ENCODE measurements at places on chromosomes 2 and 18.
A peak's percentile ranks its signal among the peaks of the same experiment; 100 is the strongest.

DNA sequence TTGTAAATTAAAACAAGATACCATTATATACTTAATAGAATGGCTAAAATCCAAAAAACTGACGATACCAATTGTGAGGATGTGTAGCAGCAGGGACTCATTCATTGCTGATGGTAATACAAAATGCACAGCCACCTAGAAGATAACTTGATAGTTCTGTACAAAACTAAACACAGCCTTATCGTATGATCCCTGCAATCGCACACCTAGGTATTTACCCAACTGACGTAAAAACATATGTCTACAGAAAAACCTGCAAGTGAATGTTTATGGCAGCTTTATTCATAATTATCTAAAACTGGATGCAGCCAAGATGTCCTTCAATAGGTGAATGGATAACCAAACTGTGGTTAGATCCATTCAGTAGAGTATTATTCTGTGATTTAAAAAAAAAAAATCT, 45.5 kb downstream of the TBC1D8 start:
- no peak for DNase-seq

- DNase-seq = no peak
These were observed 14.7 kb upstream of the ASNSD1 start for GRCh38 chr2:189646521-189646920.

DNA sequence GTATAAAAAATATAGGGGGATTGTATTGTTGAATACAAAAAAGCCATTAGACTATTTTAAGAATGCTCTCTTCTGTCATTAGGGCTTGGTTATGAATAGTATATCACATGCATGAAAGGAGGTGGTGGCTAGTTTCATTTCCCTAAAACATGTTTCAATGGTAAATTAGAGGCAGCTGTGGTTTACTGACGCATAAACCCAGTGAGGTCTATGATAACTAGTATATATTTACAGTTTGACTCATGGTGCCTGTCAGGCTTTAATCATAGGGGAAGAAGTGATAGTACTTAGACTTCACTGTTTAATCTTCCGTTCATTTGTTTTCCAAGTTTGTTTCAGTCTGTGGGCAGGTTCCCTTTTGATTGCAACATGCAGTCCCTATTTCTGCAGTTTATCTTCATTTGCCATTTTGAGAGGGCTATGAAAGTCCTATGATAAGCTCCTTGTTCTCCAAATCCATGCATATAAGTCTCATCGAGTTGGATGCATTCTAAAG, 55.1 kb upstream of the MAP4K3 start:
- no peak for DNase-seq

- no peak for DNase-seq
These were observed 34.6 kb upstream of the TMEM17 start for GRCh38 chr2:62540408-62541168.

- DNase-seq = no peak
These were observed 6.9 kb upstream of the MGAT4A start for GRCh38 chr2:98737848-98738247.

DNA sequence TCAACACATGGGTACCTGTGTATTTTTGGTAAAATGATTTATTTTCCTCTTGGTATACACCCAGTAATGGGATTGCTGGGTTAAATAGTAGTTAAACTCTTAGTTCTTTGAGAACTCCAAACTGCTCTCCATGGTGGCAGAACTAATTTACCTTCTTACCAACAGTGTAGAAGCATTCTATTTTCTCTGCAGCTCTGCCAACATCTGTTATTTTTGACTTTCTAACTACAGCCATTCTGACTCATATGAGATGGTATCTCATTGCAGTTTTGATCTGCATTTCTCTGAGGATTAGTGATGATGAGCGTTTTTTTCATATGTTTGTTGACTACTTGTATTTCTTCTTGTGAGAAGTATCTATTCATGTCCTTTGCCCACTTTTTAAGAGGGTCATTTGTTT, 180.6 kb downstream of the FSIP2 start:
- no peak for DNase-seq

DNA sequence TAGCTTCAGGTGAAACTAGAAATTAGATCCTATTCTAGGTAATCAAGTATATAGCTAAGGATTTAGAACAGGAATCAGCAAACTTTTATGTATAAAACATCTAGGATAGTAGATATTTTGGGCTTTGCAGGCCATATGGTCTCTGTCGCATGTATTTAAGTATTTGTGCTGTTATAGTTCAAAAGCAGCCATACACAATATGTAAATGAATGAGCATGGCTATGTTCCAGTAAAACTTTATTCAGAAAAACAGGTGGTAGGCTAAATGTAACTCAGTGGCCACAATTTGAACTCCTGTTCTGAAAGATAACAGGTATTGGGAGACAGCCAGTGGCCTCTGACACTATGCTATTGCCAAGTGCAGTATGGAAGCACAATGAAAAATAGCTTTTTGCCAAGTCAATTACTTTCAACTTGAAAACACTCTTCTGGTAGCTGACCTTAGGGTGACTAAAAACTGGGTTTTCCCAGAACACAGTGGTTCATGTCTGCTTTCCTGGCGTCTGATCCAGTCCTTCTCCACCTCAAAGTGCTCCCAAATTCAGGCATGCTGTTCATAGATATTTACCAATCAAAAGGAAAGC, 304.7 kb upstream of the SYT4 start:
- DNase-seq = no peak

- DNase-seq = peak; percentile 51
These were observed 11.9 kb upstream of the CRYGA start for GRCh38 chr2:208175069-208175839.

DNA sequence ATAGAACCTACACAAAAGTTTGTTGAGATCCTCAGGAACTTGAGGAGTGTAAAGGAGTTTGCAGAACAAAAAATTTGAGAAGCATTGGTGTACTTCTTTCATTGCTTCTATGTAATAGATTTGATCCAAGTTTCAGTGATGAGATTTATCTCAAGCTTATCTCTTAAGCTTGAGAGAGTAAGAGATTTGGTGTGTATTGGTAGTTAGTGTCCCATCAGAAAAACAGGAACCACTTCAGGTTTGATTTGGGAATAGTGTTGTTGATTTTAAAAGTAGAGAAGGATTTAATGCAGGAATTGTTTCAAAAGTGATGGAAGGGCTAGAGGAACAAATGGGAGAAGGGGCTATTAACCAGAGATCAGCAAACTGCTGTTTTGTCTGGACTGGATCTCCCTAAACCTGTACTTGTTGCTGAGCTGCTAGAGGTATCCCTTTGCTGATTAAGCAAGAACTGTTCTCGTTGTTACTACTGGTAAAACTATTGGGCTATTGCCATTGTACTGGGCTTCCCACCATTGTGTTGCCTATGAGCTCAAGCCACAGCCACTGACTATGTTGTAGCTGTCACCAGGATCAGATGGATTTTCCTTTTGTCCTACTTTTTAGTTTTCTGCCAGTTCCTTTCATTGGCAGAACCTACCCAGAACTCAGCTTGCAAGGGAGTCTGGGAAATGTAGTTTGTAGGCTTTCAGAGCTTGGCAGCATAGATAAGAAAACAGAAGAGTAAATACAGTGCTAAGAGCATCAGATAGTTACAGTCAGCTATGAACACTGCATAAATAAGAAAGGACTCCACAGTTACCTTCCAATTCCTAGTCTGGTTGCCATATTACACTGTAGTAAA, 39.3 kb downstream of the RAB10 start:
- no peak for DNase-seq

DNA sequence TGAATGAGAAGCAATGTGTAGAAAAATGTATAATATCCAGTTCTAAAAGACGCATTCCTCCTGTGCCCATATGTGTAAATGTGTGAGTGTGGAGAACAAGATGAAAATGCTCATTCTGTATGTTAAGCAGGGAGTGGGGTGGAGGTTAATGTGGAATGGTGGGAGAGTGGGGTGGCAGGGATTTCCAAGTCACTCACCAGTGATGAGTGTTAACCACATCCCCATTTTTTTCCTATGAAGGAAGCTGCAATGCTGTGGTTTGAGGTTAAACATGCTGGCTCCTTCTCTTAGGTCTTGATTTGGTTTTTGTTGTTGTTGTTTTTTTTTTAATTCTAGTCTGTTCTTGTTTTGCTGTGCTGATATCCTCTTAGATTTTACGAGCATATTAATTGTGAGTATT, 169.4 kb downstream of the NEDD4L start:
- DNase-seq = no peak

GRCh38 chr2:112156152-112156986, 18.2 kb downstream of the FBLN7 start:
- no peak for DNase-seq

- no peak for DNase-seq
These were observed 32.6 kb upstream of the COPS8 start for GRCh38 chr2:237053066-237053465.

GRCh38 chr2:36562240-36562639, 35.7 kb downstream of the FEZ2 start:
- no peak for DNase-seq

DNA sequence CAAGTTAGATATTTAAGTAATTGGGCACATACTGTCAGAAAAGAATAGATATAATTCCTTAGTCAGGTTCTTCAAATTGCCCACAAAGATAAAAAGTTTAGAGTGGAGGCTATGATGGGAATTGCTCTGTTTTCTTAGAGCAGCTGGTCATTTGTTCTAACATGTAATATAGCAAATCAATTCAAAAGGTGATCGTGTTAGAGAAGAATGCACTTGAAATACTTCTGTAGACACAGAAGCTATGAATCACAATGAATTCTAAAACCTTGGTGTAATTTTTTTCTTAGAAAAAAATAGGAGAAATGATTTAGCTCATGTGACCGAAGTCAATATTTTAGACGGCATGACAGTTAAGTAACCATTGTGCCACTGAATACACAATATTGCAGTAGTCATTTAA, 918.1 kb upstream of the LRATD1 start:
- no peak for DNase-seq

- no peak for DNase-seq
These were observed 32.8 kb downstream of the SRBD1 start for GRCh38 chr2:45578056-45578843.

- no peak for DNase-seq
These were observed 40.0 kb downstream of the STEAP3 start for GRCh38 chr2:119263656-119264055.

DNA sequence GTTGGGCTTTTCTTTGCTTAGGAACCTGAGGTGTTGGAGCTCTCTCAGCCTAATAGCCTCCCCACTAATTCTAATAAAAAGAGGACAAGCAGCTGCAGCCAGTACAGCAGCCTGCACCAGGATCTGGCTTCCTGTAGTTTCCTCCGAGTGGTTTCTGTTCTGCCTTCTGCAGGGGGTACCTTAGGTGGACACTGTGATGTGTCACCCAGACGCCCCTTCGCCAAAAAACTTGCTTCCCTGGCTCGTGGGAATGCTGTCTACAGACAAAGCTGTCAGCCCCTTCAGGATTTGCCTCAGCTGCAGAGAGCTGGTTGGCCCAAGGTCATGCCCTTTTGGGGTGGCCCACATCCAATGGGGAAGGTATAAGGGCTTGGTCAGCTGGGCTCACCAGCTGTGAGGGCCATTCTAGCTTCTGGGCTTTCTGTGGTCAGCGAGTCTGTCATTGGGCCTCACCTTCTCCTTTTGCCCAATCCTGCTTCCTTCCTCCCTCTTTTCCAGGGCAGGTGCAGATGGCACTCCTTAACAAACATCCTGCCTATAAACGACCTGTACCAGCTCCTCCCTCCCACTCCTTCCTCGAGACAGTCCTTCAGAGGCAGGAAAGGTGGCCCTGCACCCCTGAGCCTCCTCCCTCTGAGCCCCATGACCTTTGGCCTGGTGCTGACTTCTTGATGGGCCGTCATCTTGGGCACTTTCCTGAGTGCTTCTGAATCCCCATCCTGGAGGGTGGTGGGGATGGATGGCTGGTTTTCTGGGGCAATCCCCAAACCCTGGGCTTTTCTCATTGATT, 44.0 kb upstream of the ROCK2 start:
- no peak for DNase-seq

DNA sequence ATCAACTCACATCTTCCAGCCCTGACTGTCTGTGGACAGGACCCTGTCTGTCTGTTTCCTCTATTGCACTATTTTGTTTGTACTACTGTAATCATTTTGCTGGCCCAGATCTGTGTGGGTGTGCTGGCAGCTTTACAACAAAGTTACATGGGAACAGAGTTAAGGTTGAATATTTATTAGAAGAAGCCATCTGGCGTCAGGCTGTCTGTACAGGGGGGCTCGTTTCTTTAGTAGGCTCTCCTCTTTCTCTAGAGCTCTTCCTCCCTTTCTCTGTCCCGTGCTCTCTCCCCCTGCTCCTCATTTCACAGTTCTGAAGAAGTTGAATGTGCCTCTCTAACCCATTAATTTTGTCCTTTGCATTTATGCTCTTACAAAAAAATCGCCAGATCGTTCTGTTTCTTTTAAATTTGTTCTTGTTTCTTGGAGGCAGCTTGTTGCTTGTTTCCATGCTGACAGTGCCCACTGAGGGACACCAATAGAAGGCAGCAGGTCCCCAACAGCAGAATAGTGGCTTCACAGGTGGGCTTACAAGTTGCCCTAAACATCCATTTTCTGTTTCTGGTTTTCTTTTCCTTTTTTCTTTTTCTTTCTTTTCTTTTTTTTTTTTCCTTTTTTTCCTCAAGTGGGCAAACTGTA, 315.2 kb upstream of the ZEB2 start:
- DNase-seq = no peak

DNA sequence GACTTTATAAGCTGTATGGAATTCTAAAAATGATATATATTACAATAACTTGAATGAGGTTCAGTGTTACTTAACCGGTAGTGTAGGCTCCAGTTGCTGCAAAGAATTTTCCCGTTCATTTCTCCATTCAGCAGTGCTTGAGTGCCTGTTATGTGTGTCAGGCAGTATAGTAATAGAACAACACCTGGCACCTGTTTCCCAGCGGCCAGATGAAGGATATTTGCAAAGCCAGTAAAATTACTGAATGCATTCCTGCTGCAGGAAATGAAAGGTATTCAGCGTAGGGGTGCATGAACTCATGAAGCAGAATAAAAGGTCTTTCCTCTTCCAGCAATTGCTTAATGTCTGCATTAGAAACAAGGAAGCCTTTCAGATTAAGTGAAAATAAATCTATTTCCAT, 18.8 kb downstream of the YPEL5 start:
- no peak for DNase-seq

DNA sequence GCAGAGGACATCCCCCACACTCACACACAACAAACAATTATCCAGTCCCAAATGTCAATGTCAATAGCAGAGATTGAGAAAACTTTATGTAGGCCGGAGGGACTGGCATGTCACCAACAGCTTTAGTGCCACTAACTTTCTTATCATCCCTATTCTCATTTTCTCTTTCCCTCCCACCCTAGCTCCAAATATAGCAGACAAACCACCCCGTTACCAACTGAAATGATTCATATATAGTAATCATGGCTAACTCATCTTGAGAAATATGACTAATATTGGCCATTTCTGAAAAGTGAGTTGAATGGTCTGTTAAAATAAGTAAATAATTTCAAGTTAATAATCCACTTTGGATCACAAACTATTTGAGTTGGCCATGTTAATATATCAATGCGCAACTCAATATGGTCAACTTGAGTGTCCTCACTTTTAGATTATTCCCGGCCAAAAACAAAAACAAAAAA, 242.1 kb upstream of the RND3 start:
- no peak for DNase-seq

DNA sequence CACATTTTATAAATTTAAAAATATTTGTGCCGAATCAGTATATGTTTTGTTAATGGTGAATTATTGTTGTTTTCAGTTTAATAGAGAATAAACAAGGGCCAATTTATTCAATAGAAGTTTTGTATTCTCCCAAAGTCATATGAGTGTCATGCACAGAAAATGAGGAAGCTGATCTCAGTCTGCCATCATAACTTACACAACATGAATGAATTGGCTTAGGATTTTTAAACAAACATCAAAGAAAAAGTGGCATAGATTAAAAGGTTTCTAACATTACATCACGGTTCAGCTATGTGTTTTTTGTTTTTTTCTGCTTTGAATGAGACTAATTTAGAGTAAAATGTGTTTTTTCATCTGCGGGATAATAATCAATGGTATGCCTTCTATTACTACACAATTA, 123.4 kb upstream of the CTNNA2 start:
- no peak for DNase-seq

All from activated CD4-positive, alpha-beta T cell treated with anti-CD3 and anti-CD28 coated beads for 24 hours (primary cell).